ENCODE measurements at places on chromosomes 6 and 20.

GRCh38 chr6:144292372-144292771 is 7.2 kb downstream of the UTRN start:
- DNase-seq, result no peak

- DNase-seq, result no peak
These were observed 168.6 kb downstream of the ADGRG6 start for GRCh38 chr6:142470421-142470820.

- DNase-seq, result no peak
These were observed 37.0 kb upstream of the RAB23 start for GRCh38 chr6:57259064-57259463.

DNA sequence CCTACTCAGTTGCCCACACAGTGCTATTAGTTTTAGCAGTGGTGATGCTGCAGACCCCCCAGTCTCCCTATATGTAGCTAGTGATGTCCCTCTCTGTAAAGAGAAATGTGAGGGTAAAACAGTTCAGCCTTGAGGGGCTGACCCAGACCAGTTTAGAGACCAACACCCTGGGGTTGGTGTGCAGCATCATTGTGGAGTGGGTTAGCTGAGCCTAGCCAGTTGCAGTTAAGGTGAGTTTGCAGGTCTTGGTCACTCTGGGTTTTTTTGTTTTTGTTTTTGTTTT is 401 bp upstream of the B3GALT4 start:
- no peak for DNase-seq
